ENCODE measurements at places on chromosomes 16 and 17. TPM values are rescaled to one million over a fixed set of nuclear protein-coding genes. Genes with fewer than 3 reads are reported as not detected.
A peak's percentile ranks its signal among the peaks of the same experiment; 100 is the strongest.

TUFM gene
- total RNA-seq, result 121 TPM

- DNase-seq, result no peak
Observed at GRCh38 chr17:1420163-1420562, 20.1 kb upstream of the YWHAE start.

GRCh38 chr17:39194985-39195524, 2.4 kb downstream of the CACNB1 start:
- DNase-seq, result no peak

QPRT gene
- 4.0 TPM for total RNA-seq

- peak; percentile 72 for DNase-seq
Observed at GRCh38 chr16:72042157-72042660, 12.1 kb upstream of the HP start.

CCDC57 gene
- total RNA-seq, result 0.91 TPM

GRCh38 chr17:65053354-65053881, 3.1 kb downstream of the GNA13 start:
- DNase-seq, result no peak

DNA sequence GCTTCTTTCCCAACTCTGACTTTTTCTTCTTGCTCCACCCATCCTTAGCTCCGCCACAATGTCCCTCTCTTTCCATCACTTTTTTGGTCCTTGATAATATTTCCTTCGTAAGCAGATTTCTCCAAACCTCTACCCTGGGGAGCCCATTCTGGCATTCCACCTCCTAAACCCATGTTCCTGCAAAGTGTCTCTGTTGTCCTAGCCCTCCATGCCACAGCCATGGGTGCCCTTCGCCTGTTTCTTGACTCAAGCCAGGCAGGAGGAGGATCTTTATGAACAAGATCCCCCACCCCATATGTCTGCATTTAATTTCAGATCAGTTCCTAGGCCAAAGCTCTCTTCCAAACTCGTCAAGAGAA, 42.4 kb downstream of the GAS7 start:
- no peak for DNase-seq

DNA sequence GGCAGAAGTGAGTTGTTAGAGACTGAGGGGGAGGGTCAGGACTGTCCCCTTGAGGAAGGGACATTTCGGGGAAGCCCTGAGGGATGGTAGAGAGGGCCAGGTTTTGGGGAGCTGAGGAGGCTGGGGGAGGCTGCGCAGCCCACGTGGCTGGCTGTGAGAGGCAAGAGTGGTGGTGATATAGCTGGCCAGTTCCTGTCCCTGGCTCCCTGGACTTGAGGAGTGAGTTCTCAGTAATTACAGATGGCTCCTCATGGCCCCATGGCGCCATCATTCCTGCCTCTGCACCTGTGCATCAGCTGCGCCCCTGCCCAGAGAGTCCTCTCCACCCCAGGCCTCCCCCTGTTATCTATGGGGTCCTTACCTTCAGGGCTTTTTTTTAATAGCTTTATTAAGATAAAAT, 30.3 kb downstream of the MPRIP start:
- DNase-seq, result no peak

- no peak for DNase-seq
Observed at GRCh38 chr16:4747906-4748681, 13.8 kb downstream of the DNAAF8 start.

SLC7A6 gene
- total RNA-seq, result 26.1 TPM

GRCh38 chr16:76787394-76787793, 403.6 kb upstream of the MON1B start:
- DNase-seq, result no peak

- DNase-seq, result no peak
Observed at GRCh38 chr17:68461589-68461988, 4.3 kb upstream of the WIPI1 start.

DNA sequence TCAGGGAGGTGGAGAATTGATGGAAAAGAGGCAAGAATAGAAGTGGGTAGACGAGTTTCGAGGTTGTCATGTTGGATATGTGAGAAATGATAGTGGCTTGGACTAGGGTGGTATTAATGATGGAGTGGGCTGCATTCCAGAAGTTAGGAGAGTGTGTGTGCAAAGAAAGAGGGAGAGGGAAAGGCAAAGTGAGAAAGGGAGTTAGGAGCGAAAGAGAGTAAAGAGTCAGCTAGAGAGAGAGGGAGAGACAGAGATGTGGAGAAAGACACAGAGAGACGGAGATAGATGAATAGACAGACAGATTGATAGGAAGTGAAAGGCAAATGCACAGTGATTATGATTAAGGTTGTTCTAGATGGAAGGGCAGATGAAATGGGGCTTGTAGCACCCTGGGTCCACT, 5.4 kb upstream of the GPR139 start:
- no peak for DNase-seq

ZNF597 gene
- total RNA-seq, result 3.4 TPM

GRCh38 chr17:71976011-71976649, 144.7 kb upstream of the SOX9 start:
- DNase-seq, result peak; percentile 97

GRCh38 chr16:89823087-89823823, 5.0 kb upstream of the SPIRE2 start:
- DNase-seq, result no peak

TNFSF13 gene
- total RNA-seq, result 3.2 TPM

DNA sequence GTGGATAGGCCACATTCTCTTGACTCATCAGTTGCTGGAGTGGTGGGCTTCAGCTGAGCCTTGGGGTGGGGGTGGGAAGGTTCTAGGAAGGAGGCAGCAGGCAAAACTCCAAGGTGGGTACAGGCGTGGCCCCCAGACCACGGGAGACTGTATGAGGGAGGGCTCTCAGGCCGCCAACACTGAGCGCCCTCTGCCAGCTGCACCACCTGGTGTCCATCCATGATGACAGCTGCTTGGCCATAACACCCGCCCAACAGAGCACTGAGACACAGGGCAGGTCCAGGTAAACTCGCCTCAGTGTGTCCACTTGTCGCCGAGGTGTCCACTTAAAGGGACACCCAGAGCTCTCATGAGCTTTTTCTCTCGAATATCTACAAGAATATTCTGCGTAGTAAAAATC, 133.5 kb downstream of the C16orf95 start:
- no peak for DNase-seq

DNA sequence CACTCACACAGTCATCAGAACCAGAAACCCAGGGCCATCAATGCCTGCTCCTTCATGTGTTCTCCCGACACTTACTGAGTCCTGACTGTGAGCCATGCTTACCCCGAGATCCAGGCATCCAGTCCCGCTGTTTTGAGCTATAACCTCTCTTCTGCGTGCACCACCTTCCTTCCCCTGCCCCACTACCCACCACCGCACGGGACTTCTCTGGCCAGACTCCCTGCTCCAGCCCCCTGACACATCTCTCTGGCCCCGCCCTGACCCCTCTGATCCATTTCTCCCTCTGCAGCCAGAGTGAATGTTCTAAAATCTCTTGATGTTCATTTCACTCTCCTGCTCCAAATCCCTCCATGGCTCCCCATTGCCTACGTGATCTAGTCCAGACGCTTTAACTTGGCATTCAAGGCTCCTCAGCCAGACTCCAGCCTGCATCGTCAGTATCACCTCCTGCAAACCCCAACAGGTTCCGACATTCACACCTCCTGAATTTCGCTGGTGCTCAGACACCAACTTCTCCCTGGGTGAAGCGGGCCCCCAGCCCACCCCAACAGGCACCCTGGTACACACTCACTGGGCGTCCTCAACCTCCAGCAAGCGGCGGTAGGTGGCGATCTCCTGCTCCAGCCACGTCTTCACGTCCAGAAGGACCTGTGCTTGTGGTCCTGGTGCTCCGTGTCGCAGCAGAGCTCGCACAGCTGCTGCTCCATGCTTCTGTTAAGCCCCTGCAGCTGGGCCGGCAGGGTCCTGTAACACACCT, 3.1 kb upstream of the KRT17 start:
- DNase-seq, result no peak

DNA sequence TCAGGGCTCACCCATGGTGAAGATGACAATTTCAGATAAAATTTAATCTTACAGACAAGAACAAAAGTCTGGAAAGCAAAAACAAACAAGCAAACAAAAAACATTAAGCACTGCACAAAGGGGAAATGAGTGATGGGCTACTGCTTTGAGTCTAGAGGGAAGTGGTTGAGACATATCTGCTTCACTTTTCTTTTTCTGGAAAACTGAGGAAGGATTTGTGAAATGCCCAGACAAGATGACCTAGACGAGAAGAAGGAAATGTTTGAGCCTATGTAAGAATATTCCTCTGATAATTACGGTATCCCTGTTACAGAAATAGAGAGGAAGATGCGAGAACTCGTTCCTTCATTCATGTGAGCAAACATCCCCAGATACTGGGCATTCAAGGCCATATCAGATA, 11.5 kb upstream of the HYDIN start:
- DNase-seq, result no peak

GRCh38 chr17:18896146-18896545, 38.2 kb downstream of the PRPSAP2 start:
- no peak for DNase-seq

- DNase-seq, result no peak
Observed at GRCh38 chr16:30152517-30152916, 29.5 kb upstream of the MAPK3 start.

CTRB2 gene
- total RNA-seq, result not detected

GRCh38 chr16:2039274-2040031, 8.2 kb downstream of the NTHL1 start:
- DNase-seq, result peak; percentile 72

GRCh38 chr16:20826039-20826566, 19.8 kb downstream of the REXO5 start:
- no peak for DNase-seq

ZNF771 gene
- 7.1 TPM for total RNA-seq

GRCh38 chr17:66468241-66469087, 166.1 kb downstream of the PRKCA start:
- DNase-seq, result peak; percentile 77

DNA sequence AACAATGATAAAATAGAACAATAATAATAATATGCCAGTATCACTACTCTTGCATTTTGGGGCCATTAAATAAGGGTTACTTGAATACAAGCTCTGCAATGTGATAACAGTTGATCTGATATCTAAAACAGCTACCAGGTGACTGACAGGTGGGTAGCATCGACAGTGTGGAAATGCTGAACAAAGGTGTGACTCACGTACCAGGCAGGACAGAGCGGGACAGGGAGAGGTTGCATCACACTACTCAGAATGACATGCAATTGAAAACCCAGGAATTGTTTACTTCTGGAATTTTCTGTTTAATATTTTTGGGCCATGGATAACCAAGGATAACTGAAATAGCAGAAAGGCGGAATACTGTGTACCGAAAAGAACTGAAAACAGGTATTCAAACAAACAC, 15.8 kb upstream of the ZNF19 start:
- DNase-seq, result no peak

DNA sequence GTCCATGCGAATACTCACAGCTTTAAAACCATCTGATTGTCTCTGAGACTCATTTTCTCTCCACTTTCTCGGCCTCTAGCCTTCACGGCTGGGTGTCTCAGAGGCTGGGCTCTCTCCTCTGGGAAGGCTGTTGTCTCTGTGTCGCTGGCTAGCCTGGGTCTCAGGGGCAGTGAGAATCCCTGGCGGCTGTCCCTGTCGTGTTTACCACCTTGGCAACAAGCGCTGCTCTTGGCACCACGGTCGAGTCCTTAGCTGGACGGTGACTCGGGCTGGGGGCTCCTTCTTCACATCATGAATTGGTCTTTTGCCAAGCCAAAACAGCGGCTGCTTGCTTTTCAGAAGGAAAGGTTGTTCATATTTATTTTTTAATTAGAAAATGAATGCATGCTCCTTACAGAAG, 81.1 kb downstream of the MSI2 start:
- no peak for DNase-seq

DNA sequence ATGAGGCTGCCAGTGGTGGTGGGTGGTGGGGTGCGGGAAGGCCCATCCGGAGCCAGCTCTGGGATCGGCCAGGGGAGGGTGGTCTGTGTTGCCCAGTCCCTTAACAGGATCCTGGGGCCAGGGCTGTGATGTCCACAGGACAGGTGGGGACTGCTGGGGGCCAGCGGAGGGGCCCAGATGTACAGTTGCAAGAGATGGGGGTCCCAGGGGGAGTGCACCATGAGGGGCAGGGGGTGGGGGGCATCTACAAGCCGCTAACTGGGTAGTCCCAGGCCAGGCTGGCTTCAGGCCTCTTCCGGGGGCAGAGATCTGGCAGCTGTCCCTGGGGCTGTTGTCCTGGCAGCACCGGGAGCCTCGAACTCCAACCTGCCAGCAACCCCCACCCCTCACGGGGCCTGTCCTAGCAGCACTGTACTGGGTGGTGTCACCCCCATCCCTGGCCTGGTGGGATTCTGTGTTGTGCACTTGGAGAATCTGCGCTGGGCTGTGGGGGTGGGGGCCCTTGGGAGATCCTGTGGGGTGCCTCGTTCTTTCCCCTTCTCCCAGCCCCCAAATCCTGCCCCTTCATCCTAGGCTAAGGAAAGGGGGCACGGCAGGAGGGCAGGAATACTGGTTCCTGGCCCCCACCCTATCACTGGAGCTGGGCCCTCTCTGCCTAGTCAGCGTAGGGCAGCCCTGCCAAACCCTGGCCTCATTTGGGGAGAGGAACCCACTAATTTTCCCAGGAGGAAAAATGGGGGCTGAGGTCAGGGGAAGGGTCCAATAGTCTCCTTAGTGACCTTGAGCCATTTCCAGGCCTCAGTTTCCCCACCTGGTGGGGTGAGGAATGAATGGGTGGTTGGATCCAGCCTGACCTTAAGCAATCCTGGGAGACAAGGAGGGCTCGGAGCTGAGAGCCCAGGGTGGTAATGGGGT, 1.4 kb downstream of the MTSS2 start:
- DNase-seq, result no peak

DNA sequence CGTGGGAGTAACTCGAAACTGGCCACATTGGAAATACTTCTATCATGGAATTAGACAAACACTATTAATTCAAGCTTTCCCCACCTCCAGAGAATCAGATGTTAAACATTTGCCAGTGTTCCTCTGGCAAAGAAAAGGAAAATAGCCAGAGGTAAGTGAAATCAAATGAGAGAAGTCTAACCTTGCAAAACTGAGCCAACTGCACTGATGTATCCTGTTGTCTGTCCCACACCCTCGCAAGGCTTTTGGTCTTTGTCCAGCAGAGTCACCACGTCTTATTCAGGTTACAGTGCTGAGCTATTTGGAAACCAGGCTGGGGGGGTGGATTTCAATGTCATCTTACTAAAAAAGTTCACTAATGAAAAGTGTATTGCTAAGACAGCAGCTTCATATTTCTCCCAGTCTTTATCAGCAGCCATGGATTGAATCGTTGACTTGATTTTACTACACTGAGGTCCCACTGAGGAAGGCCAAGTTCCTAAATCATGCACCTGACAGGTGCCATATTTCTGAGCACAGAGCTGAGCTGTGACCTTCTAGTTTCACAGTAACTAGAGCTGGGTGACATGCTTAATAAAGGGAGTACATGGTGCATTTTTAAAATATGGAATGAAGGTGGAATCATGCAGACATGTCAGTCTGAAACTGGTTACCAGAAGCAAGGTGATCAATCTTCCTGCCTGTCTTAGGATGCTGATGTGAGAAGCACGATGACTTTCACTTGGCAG, 85.2 kb upstream of the HSBP1 start:
- peak; percentile 51 for DNase-seq

- peak; percentile 19 for DNase-seq
Observed at GRCh38 chr17:63095459-63095858, 129.4 kb downstream of the TANC2 start.

DNA sequence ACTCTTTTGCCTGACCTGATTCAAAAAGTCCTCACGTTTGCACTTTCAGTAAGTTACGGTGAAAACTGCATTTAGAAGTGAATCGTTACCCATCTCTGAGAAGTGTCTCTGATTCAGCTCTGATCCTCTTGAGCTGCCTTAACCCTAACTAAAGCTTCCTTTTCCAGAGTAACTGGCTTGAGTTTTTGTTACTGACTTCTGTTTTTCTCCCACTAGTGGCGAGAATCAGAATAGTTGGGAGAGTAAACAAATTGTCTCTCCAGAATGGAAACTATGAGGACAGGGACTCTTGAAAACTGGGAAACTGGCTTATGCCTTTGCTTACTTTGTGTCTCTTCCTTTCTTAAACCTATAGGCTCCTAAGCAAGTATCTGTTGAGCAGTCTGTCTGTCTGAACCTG, 31.3 kb upstream of the KPNB1 start:
- peak; percentile 25 for DNase-seq
